ENCODE measurements at places on chromosomes 16 and 17. TPM values are rescaled to one million over a fixed set of nuclear protein-coding genes. Genes with fewer than 3 reads are reported as not detected.

The VPS35 gene
- 125 TPM for total RNA-seq

The DPEP2 gene
- not detected for total RNA-seq

DNA sequence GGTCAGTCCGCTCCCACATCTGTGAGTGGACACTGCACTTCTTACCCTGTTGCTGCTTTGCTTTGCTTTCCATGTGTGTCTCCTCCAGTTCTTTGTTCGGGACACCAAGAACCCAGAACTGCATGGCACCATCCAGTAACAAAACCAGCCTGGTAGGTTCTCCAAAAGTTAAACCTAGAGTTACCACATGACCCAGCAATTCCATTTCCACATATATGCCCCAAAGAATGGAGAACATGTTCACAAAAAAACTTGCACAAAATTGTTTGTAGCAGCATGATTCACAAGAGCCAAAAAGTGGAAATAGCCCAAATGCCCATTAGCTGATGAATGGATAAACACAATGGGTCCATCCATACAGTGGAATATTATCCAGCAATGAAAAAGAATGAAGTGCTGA, 10.3 kb upstream of the CCL22 start:
- H3K36me3 ChIP-seq: no peaks in the 10 kb centered on the region
- H3K4me1 ChIP-seq: no peaks in the 10 kb centered on the region
- H3K27ac ChIP-seq: no peak overlapping the region
- H3K27me3 ChIP-seq: peaks cover 40% of the 10 kb centered on the region

The ZNF286A gene
- 86.1 TPM for total RNA-seq

DNA sequence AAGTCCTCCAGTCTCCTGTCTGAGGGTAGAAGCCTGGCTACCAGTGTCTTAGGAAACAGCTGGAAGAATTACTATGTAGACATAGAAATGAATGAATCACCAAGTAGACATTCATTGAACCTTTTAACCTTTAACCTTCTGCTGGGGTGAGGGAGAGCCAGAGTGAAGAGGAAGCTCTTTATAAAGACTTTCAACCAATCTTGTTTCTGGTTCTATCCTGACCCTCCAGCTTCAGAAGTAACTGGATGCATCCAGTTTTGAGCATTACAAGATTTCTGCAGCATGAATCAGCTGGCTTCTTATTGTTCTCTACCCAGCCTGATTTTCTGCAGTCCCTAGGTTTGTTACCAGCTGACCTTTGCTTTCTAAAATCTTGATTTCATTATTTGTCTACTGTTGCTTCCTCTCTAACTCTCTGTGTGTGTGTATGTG, 8.5 kb downstream of the TEKT1 start:
- DNase-seq: no peak
- no peak overlapping the region for H3K27ac ChIP-seq
- H3K36me3 ChIP-seq: no peaks in the 10 kb centered on the region
- peaks cover 28% of the 10 kb centered on the region for H3K27me3 ChIP-seq
- no peaks in the 10 kb centered on the region for H3K4me1 ChIP-seq
- no peak overlapping the region for H3K4me3 ChIP-seq
